ENCODE measurements at places on chromosomes 4 and X.

DNA sequence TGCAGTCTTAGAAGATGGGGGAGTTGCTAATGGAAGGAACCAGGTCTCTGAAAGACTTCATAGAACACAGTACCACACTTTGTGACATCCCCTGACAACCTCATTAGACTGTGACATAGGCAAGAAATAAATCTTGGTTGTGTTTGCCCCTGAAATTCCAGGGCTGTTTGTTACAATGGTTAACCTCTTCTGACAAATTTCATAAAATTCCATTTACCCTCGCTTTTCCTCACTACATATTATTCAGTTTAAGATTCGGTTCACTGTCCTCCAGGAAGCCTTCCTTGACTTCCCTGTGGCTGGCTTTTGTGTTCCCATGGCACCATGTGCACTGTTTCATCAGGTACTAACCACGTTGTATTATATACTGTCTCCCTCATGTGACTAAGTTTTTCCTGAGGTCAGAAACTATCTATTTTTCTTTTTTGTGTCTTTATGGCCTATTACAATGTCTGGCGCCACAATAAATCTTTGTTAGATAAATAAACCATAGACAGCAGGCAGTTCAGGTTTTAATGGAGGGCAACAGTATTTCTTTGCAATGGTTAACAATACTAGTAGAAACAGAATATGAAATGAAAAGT lies 54.2 kb downstream of the ATXN3L start:
- DNase-seq = no peak

- DNase-seq = no peak
These were observed 280.0 kb upstream of the PCDH18 start for GRCh38 chr4:137812258-137812657.

DNA sequence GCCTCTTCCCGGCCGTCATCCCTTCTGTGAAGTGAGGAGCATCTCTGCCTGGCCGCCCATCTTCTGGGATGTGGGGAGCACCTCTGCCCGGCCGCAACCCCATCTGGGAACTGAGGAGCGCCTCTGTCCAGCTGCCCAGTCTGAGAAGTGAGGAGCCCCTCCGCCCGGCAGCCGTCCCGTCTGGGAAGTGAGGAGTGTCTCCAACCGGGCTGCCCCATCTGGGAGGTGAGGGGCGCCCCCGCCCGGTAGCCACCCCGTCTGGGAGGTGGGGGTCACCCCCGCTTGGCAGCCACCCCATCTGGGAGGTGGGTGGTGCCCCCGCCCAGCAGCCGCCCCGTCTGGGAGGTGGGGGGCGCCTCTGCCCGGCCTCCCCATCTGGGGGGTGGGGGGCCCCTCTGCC lies 142.3 kb downstream of the LAS1L start:
- no peak for DNase-seq

DNA sequence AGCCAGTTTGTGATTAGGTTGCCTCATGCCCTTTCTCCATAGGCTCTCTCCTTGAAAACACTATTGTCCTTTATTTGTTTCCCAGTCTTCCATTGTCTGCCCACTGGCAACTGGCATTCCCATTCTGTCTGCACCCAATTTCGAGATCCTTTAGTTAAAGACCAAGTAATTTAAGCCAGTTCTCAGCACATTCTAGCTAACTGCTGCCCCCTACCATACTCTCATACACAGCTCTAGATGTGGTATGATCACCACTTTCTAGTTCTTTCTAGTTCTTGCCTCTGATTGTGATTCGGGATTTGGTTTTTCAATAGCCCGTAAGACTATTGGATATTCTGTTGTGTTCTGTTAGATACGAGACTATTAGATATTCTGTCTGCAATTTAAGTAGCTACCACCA lies 135.8 kb upstream of the TRPC5 start:
- DNase-seq = no peak

- no peak for DNase-seq
These were observed 48.7 kb upstream of the CRMP1 start for GRCh38 chr4:5941601-5942000.

- no peak for DNase-seq
These were observed 19.2 kb upstream of the ATXN3L start for GRCh38 chrX:13338996-13339515.

DNA sequence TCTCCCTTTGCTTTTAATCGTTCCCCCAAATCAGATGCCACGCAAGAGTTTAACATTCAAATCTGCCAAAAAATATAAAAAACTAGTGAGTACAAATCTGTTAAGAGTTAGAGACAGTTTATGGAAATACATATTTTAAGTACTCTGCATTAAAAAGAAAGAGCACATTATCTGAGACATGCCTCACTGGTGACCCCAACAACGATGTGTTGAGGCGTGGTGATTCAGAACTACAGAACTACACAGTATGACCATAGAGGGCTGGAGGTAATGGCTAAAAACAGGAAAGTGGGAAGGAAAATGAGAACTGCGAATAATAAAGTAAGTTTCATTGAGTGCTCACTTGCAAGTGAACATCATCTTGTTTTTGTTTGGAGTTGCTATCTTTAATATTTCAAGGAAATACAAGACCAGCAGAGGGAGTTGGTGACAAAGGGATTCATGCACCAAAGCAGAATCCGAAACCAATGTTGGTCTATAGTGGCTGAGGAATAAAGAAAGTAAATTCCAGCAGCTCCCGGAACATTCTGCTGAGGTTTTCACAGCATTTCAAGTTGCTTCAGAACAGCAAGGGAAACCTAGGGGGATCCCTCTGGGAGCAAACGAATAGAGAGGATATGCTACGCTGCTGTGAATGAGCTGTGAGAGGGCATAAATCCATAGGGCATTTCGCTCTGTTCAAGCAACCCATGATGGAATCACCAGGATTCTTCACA lies 92.2 kb downstream of the DCHS2 start:
- DNase-seq = no peak

DNA sequence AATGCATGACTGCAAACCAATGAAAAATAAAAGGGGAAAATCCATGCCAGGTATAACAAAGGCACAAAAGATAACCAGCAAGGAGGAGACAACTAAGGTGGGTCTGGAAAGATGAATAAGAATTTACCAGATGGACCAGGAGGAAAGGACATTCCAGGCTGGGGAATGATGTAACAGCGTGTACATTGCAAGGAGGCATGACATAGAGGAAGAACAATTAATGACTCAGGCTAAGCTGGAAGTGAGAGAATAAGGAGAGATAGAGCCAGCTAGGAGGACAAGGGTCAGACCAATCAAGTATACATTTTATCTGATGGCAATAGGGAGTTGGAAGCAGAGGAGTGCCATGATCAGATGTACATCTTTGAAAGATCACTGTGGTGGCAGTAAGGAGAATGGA lies 57.0 kb downstream of the MTMR8 start:
- no peak for DNase-seq

GRCh38 chr4:143986180-143986579 lies 33.0 kb downstream of the GYPB start:
- no peak for DNase-seq

DNA sequence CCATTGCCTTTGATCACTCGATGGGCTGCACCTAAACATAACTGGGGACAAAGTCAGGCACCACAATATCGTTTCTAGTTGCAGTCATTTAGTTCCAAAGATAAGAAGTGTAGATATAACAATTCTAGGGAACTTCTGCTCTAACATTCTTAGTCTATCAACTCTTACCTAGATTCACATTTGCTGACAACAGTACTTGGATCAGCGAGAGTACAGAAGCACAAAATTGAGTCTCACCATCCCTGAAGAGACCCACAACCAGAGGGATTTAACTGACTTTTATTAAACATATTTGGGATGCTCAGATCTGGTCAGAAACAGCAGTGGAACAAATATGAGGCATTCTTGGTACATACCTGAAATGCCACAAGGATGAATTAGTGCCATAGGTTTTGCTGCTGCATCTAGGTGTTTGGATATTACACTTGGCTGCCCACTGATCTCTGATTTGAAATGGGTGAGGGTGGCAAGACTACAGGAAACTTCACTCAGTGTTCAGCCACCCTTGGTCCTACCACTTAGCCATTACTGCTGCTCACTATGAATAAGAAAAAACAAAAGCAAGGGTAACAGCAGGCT lies 28.9 kb upstream of the HUWE1 start:
- no peak for DNase-seq

DNA sequence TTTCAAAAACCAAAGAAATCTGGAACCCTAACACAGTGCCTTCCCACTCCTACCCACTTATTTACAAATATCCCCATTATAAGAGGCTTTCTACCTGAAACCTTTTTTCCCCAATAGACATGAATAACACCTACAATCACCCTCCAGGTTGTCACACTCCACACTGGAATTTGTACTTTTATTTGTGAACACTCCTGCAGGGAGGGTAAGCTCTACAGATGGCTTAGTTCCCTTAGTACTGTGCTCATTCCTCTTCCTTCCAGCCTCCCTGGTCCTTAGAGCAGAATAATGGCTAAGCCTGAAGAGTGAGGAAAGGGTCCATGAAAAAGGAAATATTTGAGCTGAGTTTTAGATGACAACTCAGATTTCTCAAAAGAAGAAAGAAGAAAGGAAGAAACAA lies 22.2 kb upstream of the SULT1E1 start:
- DNase-seq = no peak

- DNase-seq = no peak
These were observed 37.2 kb downstream of the EIF4E start for GRCh38 chr4:98891478-98892337.

DNA sequence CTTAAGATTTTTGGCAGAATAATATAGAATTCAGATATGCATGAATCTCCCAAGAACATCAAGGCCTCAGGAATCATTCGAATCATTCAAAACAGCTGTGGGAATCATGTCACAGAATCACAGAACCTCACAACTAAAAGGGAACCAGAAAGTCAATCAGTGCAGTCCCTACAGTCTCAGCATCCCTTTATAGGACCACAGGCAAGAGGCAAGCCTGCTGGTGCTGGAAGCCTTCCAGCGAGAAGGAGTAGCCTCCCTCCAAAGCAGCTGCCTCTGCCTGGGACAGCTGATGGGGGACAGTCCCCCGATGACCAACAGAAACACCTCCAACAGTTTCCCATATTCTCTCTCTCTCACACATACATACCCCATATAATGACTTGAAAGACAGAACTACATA lies 20.7 kb downstream of the QDPR start:
- no peak for DNase-seq

DNA sequence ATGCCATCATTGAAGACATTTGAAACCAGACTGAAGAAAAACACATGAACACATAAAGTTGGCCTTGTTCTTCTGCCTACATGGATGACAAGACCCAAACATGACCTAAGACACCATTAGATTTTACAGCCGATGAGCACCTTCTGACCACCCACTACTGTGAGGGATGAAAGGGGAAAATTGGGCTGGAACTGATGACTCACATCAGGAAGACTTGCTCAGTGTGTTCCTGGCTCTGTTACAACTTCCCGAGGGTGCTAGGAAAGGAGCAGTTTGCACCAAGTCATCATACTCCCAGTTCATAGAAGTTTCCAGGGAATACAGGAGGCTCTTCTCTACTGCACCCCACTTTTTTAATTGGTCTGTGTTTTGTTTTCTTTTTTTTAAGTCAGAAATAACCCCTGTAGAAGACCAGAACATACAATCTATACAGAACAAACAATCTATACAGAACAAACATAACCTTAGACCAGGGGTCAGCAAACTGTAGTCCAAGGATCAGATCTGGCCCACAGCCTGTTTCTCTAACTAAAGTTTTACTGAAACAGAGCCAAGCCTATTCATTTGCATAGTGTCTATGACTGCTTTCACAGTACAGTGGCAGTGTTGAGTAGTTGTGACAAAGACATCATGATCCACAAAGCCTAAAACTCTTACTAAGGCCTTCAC lies 25.3 kb downstream of the BTC start:
- DNase-seq = no peak

GRCh38 chr4:168731006-168731636 lies 234.3 kb downstream of the PALLD start:
- DNase-seq = no peak

DNA sequence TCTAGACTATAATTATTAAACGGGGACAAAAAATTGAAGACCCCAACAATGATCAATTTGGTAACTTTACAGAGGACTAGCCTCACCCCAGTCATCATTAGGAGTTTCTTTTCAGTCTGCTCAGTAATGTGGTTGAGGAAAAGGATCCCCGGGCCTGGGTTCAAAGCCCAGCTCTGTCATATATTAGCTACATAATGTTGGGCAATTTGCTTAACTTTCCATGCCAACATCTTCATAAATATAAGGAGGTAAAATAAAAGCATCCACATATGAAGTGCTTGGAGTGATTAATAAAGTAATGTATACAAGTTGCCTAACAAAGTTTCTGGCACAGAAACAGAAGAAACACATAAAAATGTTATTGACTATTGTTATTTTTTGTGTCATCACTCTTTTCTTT lies 53.4 kb upstream of the ANTXR2 start:
- DNase-seq = no peak

DNA sequence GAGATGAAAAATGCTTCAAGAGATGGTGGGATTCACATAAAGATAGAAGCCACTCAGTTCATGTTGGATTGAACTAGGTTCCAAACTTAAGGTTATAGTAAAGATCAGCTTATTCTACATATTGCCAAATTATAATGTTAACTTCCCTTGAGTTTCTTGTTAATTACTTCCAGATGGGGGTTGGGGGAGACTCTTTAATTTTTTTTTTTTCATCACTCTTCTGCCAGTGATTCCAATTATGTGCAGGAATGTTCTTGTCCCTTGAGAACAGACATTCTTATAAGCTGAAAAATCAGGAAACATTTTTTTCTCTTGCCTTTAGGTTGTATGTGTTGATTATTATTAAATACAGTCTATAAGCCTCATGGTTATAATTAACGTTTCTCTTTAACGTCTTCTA lies 30.0 kb downstream of the MND1 start:
- no peak for DNase-seq

DNA sequence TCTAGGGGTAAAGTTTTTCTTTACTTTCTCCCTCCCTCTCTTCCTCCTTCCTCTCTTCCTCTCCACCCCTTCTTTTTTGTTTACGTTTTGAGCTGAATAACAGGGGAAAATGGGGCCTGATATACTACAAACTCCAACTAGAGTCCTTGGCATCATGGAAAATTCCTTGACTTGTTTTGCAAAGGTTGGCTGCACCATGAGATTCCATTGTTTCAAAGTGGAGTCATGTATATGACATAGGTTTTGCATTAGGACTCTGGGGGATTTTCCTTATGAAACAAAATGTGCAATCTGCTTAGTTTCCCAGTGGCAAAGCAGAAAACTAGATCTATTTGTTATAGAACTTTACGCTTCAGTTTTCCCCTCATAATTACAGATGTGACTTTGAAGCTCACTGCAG lies 233.5 kb upstream of the PGRMC2 start:
- DNase-seq = no peak

DNA sequence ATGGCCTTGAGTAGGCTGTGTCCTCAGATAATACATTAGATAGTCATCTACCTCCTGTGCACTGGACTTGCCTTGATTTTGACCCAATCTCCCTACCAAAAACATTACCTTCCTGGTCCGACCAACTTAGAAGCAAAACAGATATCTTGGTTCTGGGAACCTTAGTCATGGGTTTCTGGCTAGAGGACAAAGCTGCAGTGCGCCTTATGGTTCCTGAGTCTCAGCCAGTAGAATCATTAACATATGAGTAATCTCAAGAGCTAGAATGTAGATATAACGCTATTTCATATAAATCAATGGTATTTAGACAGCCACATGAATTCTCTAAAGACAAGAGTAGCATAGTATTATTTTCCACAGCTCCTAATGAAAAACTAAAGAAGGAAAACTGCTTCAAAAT lies 83.1 kb downstream of the GRIA3 start:
- no peak for DNase-seq

Data from stimulated activated CD8-positive, alpha-beta memory T cell treated with anti-CD3 and anti-CD28 coated beads, Interleukin-15, amount 100 ng/mL, for 4 hours (primary cell).